Choroid plexus epithelial cell (primary cell): ENCODE measurements at places on chromosomes 5 and 9.

- DNase-seq, result no peak
Observed at GRCh38 chr5:154480847-154481246, 2.8 kb upstream of the HAND1 start.

DNA sequence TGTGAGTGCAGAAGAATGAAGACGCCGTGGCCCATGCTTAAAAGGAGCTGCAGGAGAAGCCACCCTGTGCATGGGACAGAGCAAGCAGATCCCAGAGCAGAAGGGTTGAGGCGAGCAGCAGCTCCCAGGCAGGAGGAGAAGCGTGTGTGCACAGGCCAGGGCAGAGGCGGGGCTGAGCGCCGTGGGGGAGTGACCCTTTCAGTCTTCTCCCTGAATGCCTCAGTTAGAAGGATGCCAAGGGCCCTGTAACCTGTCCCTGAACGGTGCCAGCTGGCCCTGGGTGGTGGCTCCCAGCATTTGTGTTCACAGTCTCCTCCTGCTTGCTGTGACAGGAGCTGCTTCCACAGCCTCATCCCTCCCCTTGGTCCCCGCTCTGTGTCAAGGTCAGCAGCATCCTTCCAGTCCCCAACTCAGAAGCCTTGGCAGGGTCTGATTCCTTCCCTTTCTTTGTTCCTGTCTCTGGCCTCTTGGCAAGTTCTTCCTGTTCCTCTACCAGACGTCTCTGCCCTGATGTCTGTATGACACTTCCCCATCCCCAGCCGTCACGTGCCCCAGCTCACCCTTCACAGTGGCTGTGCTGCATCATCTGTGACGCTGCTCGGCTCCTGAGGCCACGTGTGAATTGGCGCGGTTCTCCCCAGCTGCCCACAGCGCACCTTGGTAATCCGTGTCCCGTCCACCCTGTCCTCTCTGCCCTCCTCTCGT lies 5.2 kb downstream of the EXOC3 start:
- no peak for DNase-seq

- no peak for DNase-seq
Observed at GRCh38 chr5:10747678-10748622, 13.1 kb downstream of the DAP start.

- peak; percentile 89 for DNase-seq
Observed at GRCh38 chr5:55172051-55172899, 702 bp downstream of the CDC20B start.

DNA sequence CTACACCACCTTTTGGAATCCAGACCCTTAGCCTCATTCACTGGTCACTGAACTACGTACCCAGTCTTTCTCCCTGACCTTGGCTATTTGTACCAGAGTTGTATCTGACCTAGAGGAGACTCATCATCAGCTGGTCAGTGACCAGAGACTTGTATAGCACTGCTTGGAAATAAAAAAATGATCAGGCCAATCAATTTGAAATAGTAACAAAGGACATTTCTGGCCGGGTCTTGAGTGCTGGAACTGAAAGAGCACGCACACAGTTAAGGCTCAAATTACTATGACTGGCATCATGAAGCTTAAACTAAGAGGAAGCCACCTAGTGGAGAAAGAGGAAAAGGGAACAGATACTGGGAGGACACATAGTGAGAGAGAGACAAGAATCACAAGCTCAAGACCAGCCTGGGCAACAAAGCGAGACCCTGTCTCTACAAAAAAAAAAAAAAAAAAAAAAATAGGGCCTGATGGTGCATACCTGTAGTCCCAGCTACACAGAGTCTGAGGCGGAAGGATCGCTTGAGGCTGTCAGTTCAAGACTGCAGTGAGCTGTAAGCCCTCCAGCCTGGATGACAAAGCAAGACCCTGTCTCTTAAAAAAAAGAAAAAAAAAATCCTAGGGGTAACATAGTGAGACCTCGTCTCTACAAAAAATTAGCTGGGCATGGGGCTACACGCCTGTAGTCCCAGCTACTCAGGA lies 12.8 kb upstream of the SRP19 start:
- peak; percentile 91 for DNase-seq

GRCh38 chr5:131384173-131384572 lies 120.3 kb downstream of the CDC42SE2 start:
- no peak for DNase-seq

DNA sequence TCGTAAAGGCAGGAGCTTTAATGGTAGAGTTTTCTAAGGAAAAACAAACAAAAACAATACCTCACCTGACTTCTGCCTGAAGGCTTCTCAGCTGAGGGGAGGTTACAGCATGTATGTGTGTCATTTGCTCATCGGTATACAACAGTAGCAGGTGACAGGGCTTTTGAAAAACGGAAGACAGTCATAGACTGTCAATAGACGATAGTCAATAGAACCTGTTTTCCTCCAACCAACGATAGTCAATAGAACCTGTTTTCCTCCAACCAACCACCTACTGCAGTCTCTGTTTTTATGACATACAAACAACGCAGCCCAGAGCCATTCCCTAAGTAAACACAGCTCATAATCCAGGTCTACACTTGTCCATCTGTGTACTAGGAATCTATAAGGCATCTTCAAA lies 74.6 kb downstream of the RETREG1 start:
- no peak for DNase-seq

DNA sequence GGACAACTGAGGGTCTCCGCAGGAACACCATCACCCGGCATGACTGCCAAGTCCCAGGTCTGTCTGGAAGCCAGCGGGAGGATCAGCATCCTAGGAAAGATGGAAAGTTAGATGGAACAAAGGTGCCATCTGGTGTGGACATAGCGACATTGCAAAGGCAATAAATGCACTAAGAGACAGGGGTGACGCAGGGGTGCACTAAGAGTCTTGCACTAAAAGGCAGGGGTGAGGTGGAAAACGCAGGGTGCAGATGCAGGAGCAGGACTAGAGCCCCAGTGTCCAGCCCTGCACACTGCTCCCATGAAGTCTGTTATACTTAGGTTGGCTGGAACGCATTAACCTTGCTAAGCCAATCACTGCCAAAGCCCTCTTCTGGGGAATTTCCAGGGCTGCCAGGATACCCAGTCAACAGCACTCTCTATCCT lies 15.5 kb downstream of the ATOX1 start:
- peak; percentile 79 for DNase-seq

DNA sequence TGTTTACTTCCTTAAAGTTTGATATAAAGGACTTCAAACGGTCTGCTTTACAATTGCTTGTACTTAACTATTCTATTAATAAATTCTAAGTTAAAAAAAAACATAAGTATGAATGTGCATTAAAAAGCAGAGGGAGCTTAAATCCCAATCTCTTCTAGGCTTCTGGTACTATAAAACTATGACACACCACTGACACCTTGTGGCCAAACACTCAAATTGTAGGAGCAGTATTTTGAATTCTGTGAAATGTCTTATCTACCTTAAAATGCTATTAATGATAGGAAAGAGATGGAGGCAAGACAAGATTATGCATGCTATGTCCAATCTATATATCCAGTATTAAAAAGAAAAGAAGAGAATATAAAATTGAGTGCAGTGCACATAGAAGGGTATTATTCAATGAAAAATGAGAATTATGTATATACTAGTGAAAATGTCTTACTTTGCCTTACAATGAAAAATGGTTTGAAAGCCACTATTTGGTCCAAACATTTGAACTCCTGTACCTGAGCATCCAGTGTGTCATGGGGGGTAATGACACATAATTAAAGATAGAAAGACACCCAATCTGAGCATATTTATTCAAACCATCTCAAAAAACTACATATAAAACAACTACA lies 87.6 kb downstream of the ERP44 start:
- peak; percentile 85 for DNase-seq

DNA sequence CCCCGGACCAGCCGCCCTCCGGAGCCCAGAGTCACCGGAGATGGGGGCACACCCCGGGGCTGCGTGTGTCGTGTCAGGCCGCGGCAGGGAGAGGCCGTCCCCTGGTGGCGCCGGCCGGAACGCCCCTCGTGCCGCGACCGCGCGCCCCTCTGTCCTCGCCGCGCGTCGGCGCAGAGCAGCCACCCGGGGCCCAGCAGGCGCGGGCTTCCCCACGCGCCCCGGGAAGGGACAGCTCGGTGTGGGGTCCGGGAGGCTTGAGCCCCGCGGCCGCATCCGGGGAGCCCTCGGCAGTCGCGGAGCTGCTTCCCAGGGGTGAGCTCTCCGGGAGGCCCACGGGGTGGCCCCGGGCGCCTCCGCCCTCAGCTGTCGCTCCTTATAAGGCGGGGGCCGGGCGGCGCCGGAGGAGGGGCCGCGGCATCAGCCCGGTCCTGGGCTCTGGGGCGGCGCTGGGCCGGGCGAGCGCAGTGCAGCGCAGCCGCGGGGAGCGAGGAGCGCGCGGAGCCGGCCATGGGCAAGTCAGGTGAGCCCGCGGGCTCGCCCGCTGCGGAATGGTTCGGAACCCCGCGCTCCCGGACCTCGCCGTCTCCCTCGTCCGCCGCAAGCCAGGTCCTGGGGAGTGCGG lies at the start of gene GLIPR2:
TSS of gene GLIPR2 (plus strand) at position 462 of the 622 bp plus-strand sequence. CDS start at position 508, 46 bp downstream.
- peak; percentile 57 for DNase-seq

- no peak for DNase-seq
Observed at GRCh38 chr9:68808338-68808890, 103.4 kb downstream of the PIP5K1B start.

DNA sequence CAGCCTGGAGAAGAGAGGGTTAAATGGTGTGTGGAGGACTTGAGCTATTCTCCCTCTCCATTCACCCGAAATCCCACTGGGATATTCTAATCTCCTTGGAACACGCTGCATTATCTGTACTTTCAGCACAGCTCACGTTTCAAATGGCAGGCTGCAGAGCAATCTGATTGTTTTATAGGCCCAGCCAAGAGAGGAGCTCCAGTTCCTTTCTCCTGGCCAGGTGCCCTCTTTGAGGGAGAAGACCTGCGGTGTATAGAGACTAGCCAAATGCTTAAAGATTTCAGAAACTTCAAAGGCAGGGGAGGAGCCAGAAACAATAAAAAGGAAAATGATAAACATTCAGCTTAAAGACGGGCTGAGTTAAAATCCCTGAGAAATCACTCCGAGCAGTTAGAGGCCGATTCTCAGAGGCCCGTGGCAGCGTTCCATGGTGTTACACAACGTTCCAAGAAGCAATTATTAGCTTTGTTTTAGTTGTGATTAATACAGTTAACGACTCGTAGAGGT lies 564.0 kb upstream of the KLF4 start:
- DNase-seq, result peak; percentile 88

DNA sequence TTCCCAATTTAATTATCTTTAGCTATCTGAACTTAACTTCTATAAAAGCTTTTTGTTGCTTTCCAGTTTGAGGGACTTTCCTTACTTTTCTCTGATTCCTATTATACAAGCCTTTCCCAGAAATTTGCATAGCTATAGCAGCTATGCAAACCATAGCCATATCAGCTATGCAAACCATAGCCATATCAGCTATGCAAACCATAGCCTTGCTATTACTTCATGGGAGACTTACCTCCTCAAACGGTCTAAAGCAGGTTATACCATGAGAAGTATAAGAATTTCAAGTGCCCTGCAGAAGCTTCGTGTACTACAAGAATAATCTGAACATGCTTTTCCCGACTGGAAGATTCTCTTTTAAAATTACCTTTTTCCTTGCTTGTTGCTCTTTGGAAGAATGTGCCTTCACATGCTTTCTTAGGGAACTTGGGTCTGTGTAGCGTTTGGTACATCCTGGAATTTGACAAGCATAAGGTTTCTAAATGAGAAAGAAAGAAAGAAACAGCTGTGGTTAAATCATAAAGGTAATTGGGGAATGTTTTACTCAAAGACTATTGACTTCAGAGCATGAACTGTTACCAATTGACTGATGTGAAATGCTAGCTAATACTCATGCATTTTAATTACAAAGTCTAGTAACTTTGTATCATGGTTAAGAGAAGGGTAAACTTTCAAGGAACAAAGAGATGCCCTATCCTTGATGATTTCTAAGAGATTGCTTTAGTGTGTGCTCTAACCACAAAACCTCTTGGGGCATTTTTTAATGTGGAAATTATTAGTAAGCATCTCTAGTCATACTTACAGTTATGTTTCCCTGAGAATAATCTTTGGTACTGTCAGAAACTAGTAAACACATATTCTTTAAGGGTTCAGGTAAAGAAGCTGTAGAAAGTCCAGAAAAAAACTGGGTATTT lies 367.6 kb downstream of the GLIS3 start:
- peak; percentile 40 for DNase-seq

DNA sequence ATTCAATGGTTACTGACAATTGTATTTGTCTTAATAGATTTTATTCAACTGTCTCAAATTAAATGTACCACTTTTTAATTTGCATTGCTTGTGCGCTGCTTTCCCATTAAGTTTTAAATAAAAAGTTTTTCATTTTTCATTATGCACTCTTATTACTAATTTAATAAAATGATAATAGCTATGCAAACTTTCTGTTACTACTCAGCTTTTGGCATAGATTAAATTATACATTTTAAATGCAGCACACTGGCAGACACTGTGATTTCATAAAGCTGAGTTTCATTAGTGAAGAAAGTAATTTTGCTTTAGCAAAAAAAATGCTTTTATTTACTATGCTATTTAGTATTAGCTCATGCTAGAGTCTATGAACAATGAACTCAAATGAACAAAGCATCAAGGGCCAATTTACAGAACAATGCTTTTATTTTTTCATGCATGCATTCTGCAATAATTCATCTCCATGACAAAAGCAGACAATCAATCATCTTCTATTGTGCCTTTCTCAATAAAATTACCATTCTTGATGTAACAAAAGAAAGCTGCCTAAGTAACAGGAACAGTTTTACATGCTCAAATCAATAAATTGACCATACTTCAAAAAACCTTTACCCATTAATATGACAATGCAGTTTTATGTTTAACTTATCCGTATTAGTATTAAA lies 595.2 kb upstream of the ARRDC3 start:
- DNase-seq, result no peak

DNA sequence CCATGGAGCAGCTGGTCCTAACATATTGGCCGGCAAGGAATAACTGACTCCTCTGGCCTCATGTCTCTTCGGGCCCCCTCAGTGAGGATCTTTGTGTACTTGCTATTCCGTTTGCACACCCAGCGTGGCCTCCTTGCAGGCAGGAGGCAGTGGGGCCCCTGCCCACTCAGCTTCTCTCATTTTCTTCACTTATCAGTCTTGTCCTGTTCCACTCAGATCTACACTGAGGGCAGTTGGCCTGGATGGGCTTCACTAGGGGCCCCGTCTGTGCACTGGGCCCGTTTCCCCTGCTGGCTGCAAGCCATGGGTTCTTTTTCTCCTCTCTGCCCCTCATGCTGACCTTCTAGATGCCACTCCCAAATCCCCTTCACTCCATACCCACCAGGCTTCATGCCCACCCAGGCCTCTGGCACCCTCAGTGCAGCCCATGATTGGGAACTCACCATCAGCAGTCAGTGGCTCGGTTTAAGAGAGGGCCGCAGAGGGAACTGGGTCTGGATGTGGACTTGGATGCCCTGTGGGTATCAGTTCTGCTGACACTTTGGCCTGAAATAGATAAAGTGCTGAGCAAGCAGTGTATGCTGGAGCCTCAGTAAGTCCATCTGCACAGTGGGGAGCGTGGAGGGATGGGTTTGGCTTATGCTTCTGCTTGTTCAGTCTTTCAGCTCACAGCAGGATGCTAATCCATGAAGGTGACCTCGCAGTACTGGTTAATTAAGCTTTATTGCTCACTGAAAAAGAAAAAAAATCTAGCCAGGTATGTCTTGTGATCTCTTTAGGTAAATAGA lies 57.9 kb downstream of the ERBIN start:
- no peak for DNase-seq

GRCh38 chr5:66513130-66513529 lies 83.1 kb upstream of the MAST4 start:
- no peak for DNase-seq

- no peak for DNase-seq
Observed at GRCh38 chr5:115435065-115435777, 109.4 kb downstream of the FEM1C start.

GRCh38 chr5:31561946-31562345 lies 29.8 kb downstream of the C5orf22 start:
- DNase-seq, result no peak
